ENCODE measurements at places on chromosomes 11 and 22. TPM values are rescaled to one million over a fixed set of nuclear protein-coding genes. Genes with fewer than 3 reads are reported as not detected.

GRCh38 chr11:65236194-65237059 is 25.3 kb upstream of the POLA2 start:
- DNase-seq, result no peak

GRCh38 chr22:30002861-30003486 is 77.3 kb upstream of the HORMAD2 start:
- DNase-seq, result no peak

GRCh38 chr11:12056119-12056518 is 47.7 kb upstream of the DKK3 start:
- no peak for DNase-seq

DNA sequence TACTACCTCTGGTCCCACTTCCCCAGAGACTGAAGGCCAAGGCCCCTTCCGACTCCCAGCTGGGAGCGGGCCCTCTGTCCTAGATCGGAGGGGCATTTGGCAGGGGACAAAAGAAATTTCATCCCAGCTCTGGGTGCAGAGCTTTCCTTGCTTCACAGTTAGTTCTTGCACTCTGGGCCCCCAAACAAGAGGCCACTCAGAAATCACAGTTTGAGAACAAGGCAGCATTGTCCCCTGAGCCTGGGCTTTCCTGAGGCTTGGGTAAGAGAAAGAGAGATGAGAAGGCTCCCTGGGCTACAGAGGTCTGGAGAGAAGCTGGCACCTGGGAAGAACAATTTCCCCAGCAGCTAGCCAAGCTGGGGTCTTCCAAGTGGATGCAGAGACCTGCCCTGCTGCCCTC is 71.8 kb upstream of the NCAM1 start:
- DNase-seq, result no peak

GRCh38 chr11:114440121-114440860 is 1.0 kb downstream of the REXO2 start:
- DNase-seq, result no peak

Gene C11orf71
- 4.6 TPM for total RNA-seq

Gene OR51B4
- total RNA-seq, result 12.8 TPM

DNA sequence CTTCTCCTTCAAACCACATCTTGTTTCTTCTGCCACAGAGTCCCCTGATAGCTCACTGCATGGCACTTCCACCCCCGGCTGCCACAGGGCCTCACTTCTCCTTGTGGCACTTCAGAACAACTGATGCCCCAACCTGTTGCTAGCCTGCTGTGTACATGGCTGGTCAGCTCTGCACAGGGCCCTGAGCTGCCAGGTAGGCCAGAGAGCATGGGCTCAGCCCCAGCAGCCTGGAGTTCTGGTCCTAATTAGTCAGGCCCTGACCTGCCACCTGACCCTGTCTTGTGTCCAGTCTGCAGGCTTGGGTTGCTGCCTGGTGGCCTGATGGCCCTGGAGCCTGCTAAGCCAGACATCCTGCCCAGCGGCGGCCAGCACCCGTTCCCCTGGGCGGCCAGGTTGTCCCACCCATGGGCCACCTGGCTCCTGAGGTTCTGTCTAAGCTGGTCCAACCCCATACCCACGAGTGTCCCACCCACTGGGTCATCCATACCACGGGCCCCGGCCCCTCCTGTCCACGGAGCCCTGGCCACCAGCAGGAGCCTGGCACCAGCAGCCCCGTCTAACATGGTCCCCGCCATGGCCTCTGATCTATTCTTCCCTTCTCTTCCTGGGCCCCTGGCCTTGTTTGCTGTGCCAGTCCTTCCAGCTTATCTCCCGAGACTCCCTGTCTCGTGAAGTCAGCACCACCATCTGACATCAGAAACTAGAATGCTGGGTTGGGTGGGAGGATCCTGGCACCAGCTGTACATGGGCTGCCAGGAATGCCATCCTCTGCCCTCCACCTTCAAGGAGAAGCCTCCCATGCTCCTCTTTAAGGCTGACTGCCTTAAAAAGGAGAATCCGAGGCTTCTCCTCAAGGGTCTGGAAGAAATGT is 3.1 kb upstream of the CERK start:
- DNase-seq, result no peak

GRCh38 chr11:134740590-134741261 is 328.7 kb upstream of the B3GAT1 start:
- DNase-seq, result no peak

Gene GAL
- total RNA-seq, result not detected

- no peak for DNase-seq
Measured at GRCh38 chr11:133346137-133346536, 186.2 kb downstream of the OPCML start.

Gene OR6T1
- total RNA-seq, result not detected

DNA sequence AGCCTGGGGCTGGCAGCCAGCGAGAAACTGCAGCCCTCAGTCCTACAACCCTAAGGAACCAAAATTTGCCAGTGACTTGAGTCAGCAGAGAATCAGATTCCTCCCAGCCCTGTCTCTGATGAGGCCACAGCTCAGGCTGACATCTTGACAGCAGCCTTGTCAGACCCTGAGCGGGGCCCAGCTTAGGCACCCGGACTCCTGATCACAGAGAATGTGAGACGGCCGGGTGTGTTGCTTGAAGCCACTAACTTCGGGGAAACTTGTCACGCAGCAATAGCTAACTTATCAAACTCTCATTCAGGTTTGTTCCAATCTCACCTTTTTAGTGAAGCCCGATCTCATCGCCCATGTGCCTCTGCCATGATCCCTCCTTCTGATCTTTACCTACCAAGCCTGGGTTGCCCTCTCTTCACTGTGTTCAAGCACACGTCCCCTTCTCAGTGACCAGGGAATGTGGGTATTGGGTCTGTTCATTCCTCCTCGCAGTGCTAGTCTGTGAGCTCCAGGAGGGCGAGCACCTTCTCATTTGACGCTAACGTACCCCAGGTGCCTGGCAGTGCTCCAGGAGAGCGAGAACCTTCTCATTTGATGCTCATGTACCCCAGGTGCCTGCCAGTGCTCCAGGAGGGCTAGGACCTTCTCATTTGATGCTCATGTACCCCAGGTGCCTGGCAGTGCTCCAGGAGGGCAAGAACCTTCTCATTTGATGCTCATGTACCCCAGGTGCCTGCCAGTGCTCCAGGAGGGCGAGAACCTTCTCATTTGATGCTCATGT is 280.7 kb downstream of the BRD1 start:
- no peak for DNase-seq

DNA sequence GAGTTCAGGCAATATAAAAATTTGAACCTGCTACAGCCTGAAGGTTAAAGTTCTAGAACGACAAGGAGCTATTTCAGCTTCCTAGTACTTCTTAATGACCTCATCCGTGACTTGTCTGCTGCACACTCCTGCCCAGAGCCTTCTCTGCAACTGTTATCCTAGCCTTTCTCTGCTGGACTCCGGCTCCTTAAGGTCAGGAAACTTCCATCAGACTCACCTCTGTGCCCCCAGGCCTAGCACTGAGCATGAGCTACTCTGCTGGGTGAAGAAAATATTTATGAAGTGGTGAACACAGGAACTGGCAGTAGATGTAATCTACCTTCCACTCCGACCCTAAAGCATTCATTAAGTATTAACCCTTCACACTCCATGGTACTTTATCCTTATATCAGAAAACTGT is 18.4 kb downstream of the CSNK2A3 start:
- no peak for DNase-seq

DNA sequence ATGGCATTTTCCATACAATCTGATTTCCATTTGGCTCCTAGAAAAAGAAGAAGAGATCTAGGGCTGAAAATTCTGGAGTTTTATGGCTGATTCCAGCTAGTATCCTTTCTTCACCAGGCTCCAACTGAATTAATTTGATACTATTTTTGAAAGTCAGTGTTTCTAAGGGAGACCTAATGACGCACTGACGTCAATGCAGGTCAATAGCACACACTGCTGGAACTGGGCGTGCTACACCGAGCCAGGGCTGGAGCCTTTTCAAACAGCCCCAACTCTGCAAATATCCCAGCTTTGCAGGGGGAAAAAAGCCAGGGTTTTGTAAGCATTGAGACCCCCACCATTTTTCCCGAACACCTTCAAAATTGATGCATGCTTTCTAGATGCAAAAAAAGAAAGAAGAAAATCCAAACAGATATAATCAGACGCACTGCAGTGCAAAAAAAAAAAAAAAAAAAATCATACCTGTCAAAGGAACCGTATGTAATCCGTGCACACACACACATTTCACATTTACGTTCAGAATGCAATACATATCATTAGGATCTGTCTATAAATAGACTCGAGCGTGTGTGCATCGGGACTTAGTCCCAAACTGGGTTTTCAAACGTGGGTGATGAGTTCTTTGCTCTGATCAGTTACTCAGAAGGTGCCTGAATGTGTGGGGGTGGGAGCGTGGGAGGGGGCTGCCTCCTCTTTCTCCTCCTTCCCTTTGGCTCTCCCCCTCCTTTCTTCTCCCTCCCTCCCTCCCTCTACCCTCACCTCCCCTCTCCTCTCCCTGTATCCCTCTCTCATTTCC is 124.5 kb upstream of the HSD17B12 start:
- no peak for DNase-seq

GRCh38 chr11:121626980-121627379 is 174.2 kb upstream of the SORL1-AS1 start:
- DNase-seq, result no peak

Gene MTFP1
- total RNA-seq, result 16.6 TPM

GRCh38 chr22:44277386-44278135 is 35.2 kb downstream of the SHISAL1 start:
- DNase-seq, result no peak

Gene HBE1
- total RNA-seq, result 25.6 TPM

DNA sequence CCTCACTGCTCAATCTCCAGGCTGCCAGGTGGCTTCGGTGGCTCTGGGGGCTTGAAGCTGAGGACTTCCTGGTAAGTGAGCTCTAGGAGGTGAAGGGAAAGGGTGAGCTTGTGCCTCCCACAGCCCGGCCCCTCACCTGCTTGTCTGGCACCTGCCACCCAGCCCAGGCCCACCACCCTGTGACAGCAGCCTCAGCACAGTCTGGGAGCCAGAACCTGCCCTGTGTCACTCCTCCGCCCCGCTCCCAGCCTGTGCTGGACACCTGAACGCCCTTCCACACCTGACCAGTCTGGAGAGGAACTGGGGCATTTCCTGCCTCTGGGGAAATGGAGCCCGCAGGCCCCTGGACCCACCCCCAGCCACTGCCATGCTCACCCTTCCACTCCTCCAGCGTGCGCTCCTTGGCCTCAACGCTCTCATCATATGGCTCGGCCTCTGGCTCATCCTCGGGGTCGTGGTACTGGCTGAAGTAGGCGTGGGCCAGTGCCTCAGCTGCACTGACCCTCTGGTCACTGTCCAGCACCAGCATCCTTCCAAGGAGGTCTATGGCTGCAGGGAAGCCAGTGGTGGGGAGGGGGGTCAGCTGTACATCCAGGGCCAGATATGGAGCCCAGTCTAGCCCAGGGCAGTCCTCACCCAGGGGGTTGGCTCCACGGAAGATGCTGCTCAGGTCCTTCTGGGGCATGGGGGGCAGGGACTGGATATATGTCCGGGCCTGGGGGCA is 3.6 kb upstream of the MAPK12 start:
- no peak for DNase-seq

Gene SEC14L2
- 5.4 TPM for total RNA-seq

Gene MYO18B
- 0.05 TPM for total RNA-seq

Gene SLC17A6
- total RNA-seq, result not detected

DNA sequence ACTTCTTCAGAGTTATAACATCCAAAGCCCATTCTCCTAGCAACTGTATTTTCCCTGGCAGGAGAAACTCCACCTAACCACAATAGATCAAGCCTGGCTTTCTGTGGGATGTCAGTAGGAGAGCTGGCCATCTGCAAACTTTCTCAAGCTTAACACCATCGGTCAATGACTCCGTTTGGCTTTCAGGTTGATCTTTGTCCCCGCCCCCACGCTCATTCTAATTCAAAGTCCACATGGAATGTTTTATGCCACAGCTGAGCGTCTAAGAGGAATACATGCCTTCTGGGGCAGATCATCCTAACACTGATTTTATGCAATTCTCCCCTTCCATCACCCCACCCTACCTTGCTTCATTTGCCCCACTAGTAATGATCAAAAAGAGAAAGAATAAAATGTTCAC is 4.8 kb downstream of the GVQW3 start:
- no peak for DNase-seq

DNA sequence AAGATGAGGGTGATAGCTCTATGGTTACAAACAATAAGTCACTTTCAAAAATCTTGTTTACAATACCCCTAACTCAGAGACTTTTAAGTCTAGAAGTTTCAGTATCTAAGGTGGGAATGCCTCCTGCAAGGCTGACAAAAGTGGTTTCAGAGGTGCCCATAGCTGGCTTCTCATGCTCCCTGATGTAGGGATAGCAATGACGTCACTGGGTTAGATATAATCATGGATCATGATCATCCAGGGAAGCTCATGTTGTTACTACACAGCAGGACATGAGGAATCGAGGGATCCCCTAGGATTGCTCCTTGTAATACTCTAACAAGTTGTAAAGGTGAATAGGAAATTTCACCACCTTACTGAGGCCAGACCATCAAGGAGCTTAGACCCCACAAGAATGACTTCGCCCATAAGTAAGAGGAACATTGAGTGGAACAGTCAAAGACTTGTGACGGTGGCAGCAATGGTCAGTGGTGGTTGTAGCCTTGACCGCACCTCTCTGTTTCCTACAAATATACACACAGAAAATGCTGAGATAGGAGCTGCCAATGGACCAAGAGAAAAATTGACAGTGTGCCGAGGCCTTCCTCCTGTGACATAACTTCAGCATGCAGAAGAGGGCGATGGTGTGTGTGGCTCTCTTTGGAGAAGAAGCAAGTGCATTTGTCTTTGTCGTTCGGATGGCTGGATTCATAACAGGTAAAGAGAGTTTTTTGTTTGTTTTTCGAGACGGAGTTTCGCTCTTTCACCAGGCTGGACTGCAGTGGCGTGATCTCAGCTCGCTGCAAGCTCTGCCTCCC is 15.6 kb downstream of the APOL4 start:
- no peak for DNase-seq

DNA sequence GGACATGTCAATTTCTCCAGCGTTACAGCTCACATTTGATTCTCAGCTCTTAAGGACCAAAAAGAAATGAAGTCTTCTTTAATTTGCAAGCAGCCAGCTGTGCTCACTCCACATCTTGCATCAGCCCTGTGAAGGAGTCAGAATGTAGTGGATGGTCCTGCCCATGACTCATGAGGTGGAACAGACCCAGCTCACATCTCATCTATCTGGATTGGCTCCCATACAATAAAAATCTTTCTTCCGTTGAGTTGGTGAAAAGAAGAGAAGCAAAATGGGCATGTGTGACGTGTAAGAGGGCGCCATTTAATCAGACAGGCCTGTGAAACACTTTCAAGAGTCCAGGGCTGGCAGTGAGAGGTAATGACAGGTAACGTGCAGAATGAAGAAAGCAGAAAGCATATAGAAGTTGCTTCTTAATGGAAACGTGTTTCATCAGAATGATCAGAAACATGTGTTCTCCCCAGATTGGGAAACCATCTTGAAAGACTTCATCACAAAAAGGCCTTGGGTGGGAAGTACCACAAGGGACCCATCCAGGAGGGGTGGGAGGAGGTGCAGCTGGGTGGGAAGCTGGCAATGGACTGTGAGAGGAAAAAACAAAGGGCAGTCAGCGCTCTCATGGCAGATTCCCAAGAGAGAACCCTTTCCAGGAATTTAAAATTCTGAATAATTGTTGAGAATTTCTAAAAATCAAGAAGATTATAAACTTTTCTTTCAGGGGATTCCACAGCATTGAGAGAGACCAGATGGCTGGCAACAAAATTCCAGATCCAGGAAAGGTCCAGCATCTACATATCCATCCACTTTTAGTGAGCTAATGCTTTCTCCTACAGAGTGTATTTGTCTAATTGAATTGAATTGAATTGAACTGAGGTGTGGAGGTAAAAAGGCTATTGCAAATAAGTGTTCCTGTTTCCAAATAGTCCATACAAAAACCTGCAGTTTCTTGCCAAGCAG is 57.0 kb downstream of the ETS1 start:
- peak; percentile 73 for DNase-seq

Gene FANCF
- 15.9 TPM for total RNA-seq

- DNase-seq, result no peak
Measured at GRCh38 chr22:43534916-43535315, 123.1 kb downstream of the MPPED1 start.

Measured in A172 (cell line).